A549 (cell line): ENCODE measurements at places on chromosomes 5 and 9.

DNA sequence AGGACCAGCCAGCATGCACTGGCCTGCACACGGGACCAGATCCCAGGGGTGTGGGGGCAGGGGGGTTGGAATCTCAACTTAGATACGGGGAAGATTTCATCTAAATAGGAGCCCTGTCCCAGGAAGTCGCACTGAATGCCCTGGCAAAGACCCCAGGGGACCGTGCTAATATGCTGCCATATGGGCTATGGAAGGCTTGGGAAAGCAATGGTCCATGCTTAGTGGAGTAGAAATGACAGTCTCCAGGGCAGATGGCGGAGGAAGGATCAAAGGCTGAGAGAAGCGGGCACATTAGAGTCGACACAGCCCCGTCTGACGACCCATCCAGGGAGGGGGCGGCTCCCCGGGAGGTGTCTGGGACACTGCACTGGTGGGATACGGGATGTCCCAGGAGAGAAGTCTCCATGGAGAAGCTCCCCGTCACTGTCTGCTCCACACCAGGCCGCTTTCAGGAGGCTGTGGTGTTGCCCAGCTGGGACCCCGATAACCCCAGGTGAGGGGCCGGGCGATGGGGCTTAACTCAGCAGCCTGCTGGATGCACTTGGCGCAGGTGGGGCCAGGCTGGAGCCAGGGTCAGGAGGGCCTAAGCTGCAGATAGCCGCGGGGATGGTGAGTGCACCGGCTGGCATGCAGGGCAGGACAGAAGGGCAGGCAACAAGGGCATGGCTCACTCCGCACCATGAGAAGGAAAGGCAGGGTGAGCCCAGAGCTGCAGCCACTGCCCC, 377.7 kb upstream of the IRX1 start:
- no peak for DNase-seq

DNA sequence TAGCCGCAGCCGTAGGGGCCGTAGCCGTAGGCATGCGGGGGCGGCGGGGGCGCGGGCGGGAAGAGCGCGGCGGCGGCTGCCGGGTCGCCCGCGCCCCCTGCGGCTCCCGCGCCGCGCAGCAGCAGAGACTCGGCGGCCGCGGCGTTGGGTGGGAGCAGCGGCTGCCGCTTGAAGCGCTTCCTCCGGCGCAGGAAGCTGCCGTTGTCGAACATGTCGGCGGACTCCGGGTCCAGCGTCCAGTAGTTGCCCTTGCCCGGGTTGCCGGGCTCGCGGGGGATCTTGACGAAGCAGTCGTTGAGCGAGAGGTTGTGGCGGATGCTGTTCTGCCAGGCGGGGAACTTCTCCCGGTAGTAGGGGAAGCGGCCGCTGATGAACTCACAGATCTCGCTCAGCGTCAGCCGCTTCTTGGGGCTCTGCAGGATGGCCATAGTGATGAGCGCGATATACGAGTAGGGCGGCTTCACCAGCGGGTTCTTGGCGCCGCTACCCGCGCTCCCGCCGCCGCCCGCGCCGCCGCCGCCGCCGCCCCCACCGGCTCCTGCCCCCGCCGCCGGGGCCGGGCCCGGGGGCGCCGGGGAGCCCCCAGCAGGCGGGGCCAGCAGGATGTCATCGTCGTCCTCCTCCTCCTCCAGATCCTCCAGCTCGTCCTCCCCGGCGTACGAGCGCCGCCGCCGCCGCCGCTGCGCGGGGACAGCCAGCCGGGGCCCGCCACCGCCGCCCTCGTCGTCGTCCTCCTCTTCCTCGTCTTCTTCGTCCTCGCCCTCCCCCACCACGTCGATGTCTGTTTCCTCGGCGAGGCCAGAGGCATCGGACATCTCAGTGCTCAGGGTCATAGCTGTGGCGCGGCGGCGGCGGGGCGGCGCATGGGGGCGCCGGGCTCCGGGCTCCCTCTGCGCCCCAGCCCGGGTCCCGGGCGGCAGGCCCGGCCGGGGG, 781 bp downstream of the FOXD1 start:
- DNase-seq: no peak

- DNase-seq: no peak
These were observed 32.1 kb downstream of the KCTD16 start for GRCh38 chr5:144202726-144203125.

- DNase-seq: no peak
These were observed 436.0 kb downstream of the ZNF608 start for GRCh38 chr5:124310453-124310852.

DNA sequence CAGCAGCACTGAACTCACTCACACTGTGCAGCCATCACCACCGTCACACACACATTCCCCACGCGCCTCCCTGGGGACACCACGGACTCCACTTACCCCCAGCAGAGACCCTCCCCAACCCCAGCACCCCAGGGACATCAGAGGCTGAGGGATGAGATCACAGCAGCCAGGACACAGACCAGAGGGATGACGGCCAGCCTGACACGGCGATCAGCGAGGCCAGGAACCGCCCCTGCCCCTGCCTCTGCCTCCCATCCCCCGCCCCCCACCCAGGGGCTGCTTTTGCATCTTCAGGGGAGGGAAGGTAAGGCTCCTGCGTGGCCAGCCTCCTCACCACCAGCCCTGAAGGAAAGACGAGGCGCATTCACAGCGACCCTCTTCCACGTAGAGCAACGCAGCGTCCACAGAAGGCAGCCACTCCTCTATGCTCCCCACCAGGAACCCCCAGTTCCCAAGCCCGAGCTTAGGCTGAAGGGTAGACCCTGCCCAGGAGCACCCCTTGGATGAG, 104.5 kb downstream of the VAV2 start:
- DNase-seq: no peak
